ENCODE measurements at places on chromosomes 12 and 14. TPM values are rescaled to one million over a fixed set of nuclear protein-coding genes. Genes with fewer than 3 reads are reported as not detected.
A peak's percentile ranks its signal among the peaks of the same experiment; 100 is the strongest.

DNA sequence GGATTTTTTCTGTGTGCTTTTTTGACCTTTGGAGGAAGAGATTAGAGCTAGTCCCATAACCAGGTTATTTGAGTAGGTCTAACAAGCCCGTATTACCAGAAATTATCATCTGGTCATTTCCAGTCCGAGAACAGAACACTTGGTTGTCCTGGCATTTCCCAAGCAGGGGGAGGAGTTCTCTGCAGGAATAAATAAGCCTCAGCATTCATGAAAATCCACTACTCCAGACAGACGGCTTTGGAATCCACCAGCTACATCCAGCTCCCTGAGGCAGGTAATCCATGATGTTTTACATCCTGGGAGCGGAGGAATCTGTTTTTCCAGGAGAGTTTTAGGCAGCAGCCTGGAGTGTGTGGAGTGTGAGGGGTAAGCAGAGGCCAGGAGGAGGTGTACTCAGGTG lies at the start of gene SERPINA3:
Gene SERPINA3 (plus strand): TSS at position 218 of the 400 bp plus-strand sequence. CDS start 2,051 bp downstream, outside the sequence.
- no peak for DNase-seq
- H3K27me3 ChIP-seq = no peaks in the 10 kb centered on the region
- no peak within 1 kb of the TSS for H3K27ac ChIP-seq
- no peak within 1 kb of the TSS for H3K4me3 ChIP-seq
- no peaks in the 10 kb centered on the region for H3K4me1 ChIP-seq

- no peak for DNase-seq
- no peak overlapping the region for H3K27ac ChIP-seq
- H3K4me1 ChIP-seq = no peaks in the 10 kb centered on the region
- no peak overlapping the region for H3K4me3 ChIP-seq
Measured at GRCh38 chr12:71594214-71594948, 69.3 kb downstream of the ZFC3H1 start.

GRCh38 chr12:104121001-104121400 lies 17.0 kb downstream of the NFYB start:
- no peaks in the 10 kb centered on the region for H3K27me3 ChIP-seq
- no peak for DNase-seq
- no peak overlapping the region for H3K4me3 ChIP-seq
- peaks cover 56% of the 10 kb centered on the region for H3K36me3 ChIP-seq
- no peak overlapping the region for H3K27ac ChIP-seq
- H3K4me1 ChIP-seq = no peaks in the 10 kb centered on the region

- H3K4me1 ChIP-seq = peaks cover 6% of the 10 kb centered on the region
- no peaks in the 10 kb centered on the region for H3K36me3 ChIP-seq
- no peak overlapping the region for H3K27ac ChIP-seq
- no peak overlapping the region for H3K4me3 ChIP-seq
- no peaks in the 10 kb centered on the region for H3K27me3 ChIP-seq
- DNase-seq = no peak
Measured at GRCh38 chr12:53045696-53046045, 4.2 kb upstream of the TNS2 start.

MSI1 gene
- 0.25 TPM for polyA plus RNA-seq

DNA sequence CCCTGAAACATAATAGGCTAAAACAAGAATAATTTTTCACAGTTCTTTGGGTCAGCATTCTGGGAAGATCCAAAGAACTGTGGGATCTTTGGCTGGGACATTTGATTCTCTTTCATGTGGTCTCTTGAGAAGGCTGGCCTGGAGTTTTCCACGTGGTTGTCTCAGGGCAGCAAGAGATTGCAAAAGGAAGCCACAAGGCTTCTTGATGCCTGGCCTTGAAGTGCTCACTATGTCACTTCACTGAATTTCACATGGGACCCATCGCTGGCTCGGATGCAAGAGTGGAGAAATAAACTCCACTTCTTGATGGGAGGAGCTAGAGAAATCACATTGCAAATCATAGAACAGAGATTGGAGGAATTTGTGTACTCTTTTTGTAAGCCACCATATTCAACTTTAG lies 343.4 kb downstream of the MED13L start:
- H3K27me3 ChIP-seq = peaks cover 2% of the 10 kb centered on the region
- no peak for DNase-seq
- H3K4me1 ChIP-seq = no peaks in the 10 kb centered on the region
- no peak overlapping the region for H3K27ac ChIP-seq

HOXC5 gene
- not detected for polyA plus RNA-seq

- no peak for DNase-seq
- H3K36me3 ChIP-seq = no peaks in the 10 kb centered on the region
- H3K4me3 ChIP-seq = no peak overlapping the region
- H3K4me1 ChIP-seq = no peaks in the 10 kb centered on the region
- H3K27me3 ChIP-seq = no peaks in the 10 kb centered on the region
Measured at GRCh38 chr12:2264651-2265232, 212.0 kb downstream of the CACNA1C start.

- H3K27ac ChIP-seq = peak overlapping the region; percentile 77
- no peak overlapping the region for H3K4me3 ChIP-seq
- H3K4me1 ChIP-seq = peaks cover 45% of the 10 kb centered on the region
Measured at GRCh38 chr14:70653662-70654061, 11.9 kb downstream of the TTC9 start.

- H3K36me3 ChIP-seq = no peaks in the 10 kb centered on the region
- peaks cover 80% of the 10 kb centered on the region for H3K4me1 ChIP-seq
- no peak for DNase-seq
- H3K27me3 ChIP-seq = no peaks in the 10 kb centered on the region
- H3K4me3 ChIP-seq = peak overlapping the region; percentile 88
- H3K27ac ChIP-seq = peak overlapping the region; percentile 79
Measured at GRCh38 chr12:54416687-54417603, 2.1 kb downstream of the ITGA5 start.

DNA sequence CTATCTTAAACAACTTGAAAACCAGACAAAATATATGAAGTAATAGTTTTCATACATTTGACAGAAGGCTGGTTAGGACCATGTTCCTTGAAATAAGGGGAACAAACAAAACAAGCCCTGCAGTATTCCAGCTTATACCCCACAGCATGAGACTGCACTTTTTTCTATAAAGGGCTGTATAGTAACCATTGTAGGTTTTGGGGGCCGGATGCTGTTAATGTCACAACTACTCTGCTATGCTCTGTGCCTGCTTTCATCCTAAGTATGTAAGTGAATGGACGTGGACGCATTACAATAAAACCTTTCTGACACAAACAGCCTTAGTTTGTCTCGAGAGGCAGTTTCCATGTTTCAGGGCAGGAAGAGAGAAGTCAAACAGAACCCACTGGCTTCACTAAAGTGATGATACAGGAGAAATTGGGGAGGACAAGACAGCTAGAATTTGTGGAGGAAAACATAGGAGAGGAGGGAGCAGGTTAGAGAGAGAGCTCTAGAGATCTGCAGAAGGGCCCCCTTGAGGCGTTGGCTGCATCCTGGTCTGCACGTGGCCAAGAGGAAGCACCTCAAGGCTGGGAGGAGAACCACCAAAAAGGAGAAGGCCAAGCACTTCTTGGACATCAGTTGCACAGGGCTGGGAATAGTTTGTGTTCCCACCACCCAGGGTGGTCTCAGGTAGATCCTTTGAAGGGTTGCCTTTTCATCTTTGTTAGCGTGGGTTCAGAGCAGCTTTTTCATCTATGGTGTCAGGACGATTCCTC lies 63.7 kb downstream of the TRAF3 start:
- H3K36me3 ChIP-seq = no peaks in the 10 kb centered on the region
- DNase-seq = no peak
- H3K27me3 ChIP-seq = no peaks in the 10 kb centered on the region
- no peak overlapping the region for H3K27ac ChIP-seq
- no peaks in the 10 kb centered on the region for H3K4me1 ChIP-seq

GRCh38 chr12:62916632-62917425 lies 18.1 kb downstream of the PPM1H start:
- DNase-seq = no peak
- H3K4me1 ChIP-seq = no peaks in the 10 kb centered on the region
- no peak overlapping the region for H3K27ac ChIP-seq
- no peak overlapping the region for H3K4me3 ChIP-seq
